ENCODE measurements at places on chromosomes 2 and 18.

DNA sequence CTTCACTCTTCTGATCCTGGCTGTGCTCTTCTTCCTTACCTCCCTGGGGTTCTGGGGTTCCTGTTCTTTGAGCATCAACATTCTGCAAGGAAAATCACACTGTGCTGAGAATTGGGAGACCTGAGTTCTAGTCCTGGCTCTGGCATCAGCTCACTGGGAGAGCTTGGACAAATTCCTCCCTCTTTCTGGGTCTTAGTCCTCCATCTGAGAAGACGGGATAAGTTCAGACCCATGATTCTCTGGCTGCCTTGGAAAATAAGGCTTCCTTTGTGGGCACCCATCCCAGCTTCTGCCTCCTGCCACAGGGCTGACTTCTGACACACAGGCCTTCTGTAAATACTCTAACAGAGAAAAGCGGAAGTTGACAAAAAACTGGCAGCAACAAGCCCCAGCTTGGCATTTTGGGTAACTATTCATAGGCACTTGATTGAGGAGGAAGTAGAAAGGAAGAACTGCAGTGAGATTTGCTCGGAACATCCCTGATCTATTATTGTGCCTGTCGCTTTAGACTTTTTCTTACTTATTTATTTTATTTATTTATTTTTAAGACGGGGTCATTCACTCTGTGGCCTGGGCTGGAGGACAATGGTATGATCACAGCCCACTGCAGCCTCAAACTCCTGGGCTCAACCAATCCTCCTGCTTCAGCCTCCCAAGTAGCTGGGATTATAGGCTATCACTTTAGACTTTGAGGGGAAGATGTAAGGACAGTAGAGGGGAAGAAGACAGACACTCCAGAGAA, 7.9 kb downstream of the PCBP1 start:
- DNase-seq = peak; percentile 69

DNA sequence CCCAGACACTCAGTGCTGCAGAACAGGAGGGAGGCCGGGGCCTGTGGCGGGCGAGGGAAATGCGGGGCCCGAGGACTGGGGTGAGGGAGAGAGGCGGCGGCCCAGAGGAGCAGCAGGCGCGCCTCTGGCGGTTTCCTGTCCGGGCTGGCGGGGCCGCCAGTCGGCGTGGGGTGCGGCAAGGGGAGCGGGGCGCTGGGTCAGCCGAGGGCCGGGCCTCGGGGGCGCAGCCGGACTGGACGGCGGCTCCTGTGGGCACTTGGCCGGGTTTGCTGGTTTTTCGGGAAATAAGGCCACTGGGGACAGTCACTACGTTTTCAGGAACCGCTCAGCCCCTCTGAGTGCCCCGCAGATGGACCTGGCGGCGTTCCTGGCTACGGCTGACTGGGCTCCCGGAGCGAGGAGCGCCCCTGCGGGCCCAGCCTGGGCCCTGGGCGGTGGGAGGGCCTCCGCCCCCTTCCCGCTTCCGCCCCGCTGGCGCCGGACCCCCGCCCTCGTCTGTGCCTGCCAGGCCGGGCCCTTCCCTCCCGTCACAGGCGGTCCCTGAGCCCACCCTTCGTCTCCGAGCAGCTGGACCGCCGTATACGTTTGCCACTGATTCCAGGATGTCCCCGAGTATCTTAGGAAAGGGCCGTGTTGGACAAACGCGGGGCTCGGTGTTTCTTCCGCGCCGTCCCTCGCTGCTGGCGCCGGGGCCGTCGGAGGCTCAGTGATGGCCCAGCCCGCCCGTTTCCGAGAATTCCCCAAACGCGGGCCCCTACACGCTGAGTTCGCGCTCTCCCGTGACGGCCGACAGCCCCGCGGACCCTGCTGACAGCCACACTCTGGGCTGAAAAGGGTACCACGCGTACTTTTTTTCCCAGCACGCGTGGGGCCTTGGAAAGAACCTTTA, 84.6 kb downstream of the FAM210A start:
- no peak for DNase-seq

- no peak for DNase-seq
These were observed 192.2 kb upstream of the ATP5MC3 start for GRCh38 chr2:175373729-175374128.

DNA sequence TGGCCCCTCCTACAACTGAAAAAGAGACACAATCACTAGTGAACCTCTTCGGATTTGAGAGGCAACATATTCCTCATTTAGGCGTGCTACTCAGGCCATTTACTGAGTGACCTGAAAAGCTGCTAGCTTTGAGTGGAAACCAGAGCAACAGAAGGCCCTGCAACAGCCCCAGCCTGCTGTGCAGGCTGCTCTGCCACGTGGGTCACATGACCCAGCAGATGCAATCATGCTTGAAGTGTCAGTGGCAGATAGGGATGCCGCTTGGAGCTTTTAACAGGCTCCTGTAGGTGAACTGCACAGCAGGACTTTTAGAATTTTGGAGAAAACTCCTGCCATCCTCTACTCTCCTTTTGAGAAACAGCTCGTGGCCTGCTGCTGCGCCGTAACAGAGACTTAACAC, 578.6 kb upstream of the RAB6C start:
- DNase-seq = no peak

DNA sequence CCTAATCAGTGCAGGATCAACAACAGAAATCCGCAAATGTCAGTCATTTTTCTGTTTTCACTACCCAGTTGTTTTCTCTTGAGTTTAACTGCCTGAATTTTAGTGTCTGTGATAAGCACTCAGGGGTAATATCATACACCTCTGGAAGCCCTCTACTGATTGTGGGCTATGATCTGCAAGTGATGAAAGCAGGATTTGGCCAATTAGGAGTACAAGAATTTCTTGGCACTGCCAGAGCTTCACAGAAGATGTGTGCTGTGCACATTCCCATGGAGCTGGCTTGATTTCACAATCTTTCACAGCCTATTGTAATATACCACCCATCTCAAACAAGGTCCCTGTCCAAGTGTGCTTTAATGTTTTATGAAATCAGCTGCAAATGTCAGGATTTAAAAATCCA, 27.3 kb upstream of the TDRD15 start:
- no peak for DNase-seq

DNA sequence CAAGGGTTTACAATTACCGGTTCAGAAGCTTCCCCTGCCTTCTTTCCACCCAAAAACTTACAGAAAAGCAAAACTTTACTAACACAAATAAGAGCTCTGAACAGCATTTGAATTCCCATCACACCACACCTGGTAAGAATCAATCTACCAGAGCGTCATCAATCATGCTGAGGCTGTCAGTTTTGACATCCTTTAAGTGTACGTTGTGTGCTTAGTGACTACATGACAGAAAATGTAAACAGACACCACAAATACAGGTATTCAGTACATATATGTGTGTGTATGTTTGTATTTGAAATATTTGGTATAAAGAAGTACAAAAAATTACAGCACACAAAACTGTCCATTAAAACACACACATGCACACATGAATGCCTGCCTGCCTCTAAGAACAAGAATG, 523.5 kb downstream of the TMEM182 start:
- no peak for DNase-seq

DNA sequence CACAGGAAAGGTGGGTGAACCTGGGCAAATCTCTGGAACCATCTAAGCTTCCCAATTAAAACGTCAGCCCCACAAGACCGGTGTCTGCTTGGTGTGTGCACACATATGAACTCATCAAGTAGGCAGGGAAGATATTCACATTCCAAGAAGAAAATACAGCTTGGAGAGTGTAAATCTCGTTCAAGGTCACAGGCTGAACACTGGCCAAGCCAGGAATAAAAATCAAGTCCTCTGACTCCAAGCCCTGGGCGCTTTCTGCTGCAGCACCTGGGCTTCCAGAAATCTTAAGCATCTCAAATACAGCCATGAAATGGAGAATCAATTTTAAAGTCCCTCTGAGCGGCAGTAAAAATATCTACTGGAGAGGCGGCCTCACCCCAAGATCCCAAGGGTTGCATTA, 150.9 kb downstream of the TWIST2 start:
- no peak for DNase-seq

DNA sequence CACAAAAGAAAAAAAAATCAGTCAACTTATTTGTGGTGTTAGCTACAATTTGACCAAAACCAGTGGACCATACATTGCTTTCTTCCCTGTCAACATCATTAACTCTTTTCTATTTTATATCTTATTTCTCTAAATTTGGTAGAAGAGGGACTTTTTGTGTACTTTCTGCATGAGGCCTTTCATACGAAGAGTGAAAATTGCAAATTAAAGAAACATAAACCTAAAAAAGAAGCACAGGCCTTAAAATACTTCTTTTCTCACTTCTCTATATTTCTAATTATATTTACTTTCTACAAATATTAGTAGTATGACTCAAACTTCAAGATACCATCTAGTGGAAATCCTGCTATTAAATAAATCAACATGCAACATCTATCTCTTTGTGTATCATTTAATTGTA, 1073.4 kb upstream of the ZEB2 start:
- DNase-seq = no peak

GRCh38 chr2:109436610-109437225, 177.0 kb downstream of the SEPTIN10 start:
- no peak for DNase-seq

DNA sequence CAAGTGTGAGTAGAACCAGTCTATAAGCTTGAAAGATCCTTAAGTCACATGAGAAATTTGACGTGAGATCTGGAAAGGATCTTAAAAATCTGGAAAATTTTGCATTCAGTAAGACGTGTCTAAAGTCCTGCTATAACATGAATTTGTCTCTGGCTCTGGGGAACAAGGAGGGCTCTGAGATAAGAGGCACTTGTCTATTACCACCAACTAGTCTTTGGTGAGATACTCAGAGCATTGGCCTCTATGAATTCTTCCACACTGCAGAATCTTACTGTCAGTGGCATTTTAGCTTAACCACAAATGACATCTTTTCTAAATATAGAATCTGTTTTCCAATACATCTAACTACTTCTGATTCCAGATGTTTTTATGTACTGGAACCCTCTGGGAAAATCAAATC, 1504.5 kb downstream of the DPP10 start:
- DNase-seq = no peak

- DNase-seq = no peak
These were observed 3.5 kb upstream of the RFX8 start for GRCh38 chr2:101478181-101479001.

GRCh38 chr2:67002618-67003371, 394.3 kb upstream of the ETAA1 start:
- DNase-seq = no peak

DNA sequence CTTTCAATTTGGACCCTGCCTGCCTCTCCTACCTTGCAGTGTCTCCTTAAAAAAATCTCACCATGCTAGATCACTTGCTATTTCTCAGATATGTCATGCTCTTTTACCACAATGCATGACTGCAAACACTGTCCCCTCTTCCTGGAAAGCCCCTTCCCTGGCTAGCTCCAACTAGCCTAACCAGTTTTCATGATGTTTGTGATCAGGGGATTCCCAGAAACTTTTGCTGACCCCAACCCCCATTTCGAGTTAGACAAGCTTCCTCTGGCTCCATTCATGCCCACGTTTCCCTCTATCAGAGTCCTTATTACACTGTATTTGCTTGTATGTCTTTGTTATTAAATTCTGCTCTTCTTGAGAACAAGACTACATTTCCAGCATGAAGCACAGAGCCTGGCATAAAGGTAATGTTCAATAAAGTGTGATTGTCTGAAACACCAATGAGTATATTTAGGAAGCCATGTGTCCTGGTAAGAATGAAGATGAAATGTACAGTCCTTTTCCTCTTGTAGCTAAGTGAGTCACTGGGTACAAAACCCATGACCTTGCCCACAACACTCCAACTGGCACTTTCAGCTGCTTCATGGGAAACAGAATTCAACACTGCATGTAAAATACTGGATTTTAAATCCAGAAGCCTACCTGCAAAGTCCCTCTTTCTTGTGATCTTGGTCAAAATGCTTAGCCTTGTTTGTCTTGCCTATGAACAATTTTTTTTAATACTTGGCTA, 62.0 kb upstream of the ATL2 start:
- DNase-seq = no peak

DNA sequence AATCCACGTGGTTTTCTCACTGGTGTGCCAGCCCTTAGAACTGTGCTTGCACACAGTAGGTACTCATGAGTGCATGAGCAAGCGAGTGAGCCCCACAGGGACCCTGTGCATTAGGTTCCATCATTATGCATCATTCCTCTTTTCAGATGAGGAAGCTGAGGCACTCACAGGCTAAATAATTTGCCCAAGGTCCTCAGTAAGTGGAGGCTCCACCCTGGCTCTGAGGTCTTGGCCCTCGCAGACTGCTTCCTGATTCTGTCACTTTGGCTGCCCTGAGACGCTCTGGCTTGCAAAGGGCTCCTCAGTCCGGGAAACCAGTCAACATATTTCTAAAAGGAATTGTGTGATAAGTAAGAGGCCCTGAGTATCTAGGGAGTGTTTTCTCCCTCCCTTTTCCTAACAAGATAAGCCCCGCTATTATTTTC, 71.7 kb downstream of the IL1R2 start:
- no peak for DNase-seq

GRCh38 chr2:97714950-97715652, 1.7 kb downstream of the ZAP70 start:
- no peak for DNase-seq

DNA sequence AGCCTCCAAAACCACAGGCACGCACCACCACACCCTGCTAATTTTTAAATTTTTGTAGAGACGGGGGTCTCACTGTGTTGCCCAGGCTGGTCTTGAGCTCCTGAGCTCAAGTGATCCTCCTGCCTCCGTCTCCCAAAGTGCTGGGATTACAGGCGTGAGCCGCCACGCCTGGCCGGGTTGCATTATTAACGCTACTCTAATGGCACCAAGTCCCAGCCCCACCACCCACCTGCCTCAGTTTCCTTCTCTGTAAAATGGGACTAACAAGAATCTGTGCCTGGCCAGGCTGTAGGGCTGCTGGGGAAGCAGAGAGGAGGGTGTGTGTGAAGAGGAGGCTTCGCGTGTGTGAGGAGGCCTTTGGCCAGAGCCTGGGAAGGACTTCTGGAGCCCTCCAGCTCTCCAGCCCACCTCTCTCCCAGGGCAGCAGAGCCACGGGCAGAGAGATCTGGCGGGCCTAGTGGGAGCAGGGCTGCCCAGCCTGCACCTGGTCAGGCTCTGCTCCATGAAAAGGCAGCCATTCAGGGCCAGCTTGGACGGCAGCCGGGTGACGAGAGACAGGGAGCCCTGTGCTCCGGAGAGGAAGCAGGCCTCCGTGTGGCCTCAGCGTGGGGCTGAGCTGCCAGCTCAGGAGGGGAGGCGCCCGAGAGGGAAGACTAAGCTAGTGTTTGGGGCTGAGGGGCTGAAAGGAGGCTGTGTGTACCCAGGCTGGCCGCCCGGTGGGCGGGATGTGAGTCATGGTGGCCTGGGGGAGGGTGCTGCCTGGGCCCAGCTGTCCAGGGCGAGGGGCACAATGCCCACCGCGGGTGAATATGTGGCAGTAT, 7.4 kb upstream of the B3GNT7 start:
- no peak for DNase-seq

- DNase-seq = peak; percentile 30
These were observed 103.0 kb upstream of the STK17B start for GRCh38 chr2:196274387-196274809.
